ENCODE measurements at places on chromosomes 1 and 21.
A peak's percentile ranks its signal among the peaks of the same experiment; 100 is the strongest.

GRCh38 chr1:185156288-185156853 lies 382 bp downstream of the TRMT1L start:
- no peak for DNase-seq

DNA sequence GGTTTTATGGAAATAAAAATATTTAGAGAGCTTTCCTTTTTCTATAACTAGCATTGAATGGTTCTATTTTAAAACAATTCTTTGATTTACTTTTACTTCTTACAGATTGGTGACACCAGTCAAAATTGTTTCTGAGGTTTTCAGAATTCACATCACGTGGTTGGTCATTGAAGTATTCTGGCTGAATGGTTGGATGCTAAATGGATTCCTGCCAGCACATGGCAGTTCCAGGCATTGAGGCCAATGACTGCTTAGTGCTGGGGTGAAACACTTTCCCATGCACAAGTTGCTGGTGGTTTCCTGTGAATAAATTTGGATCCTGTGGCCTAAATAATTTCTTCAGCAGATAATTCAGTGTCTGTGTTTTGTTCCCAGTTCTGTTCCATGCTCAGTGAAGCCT lies 20.6 kb downstream of the NCAM2 start:
- DNase-seq: peak; percentile 18

DNA sequence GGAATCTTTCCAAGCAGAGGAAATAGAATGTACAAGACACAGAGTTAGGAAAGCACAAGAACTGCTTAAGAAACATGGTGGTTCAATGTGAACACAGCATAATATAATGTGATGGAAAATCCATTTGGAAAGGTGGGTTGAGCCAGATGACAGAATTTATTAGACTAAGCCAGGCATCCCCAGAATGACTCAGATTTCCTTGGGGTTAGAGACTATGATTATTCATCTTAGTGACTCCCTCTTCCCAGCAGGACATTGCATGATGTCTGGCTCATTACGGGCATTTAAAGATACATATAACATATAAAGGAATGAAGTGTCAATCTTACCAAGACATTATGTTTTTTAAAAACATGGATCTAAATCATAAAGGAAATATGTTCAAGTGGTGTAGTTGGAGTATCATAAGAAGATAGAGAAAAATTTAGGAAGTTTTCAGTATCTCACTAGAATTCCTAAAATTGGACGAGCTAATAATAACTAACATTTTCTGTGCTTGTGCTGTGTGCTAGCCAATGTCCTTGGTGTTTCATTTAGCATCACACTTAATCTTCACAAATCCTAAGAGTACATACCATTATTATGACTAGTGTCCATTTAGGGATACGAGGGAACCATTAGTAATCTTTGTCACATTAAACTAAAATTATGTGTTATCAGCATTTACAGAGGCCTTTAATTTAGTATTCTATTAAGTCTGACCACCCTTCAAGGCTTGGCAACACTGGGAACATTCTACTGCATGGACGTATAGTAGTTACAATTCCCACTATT lies 41.0 kb upstream of the ST6GALNAC5 start:
- peak; percentile 70 for DNase-seq

- DNase-seq: peak; percentile 85
These were observed 15.3 kb upstream of the KLHDC8A start for GRCh38 chr1:205371871-205372660.

- DNase-seq: peak; percentile 17
These were observed 59.8 kb downstream of the IL12RB2 start for GRCh38 chr1:67367370-67368045.

DNA sequence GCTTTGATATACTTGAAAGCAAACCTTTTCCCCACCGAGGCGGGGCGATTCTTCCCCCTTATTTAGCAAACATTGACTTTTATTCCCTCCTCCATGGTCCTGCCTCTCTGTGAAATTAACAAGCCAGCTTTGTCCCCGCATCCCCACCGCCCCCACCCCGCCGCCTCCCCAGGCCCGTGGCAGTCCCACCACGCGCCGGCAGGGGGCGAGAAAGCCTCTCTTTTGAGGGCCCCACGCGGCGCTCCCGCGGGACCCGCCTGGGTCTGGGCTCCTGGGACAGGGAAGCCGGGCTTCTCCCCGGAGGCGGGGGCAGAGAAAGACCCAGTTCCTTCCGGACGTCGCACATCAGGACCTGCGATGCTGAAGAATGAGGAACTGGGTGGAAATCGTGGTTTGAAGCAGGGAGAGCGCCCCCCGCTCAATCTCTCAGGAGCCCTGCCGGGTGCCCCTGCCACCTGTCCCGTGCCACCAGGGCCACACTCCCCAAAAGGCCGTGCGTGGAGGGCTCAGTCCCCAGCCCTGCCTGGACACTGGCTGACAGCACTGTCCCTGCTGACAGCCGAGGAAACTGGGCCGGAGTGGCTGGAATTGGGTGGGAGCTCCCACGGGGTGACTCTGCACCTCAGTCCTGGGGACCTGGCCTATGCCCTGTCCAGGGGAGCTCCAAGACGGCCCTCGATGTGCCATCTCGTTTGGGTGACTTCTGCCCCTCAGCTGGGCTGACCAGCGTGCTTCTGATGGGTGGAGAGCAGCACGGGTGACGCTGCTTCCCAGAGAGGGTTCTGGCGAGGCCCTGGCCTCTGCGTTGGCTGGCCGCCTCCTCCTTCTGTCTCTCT lies 8.6 kb upstream of the ACTRT2 start:
- DNase-seq: peak; percentile 3

- DNase-seq: no peak
These were observed 6.4 kb downstream of the ITGB2 start for GRCh38 chr21:44914176-44914874.

GRCh38 chr1:154182344-154183045 lies 9.4 kb downstream of the TPM3 start:
- peak; percentile 76 for DNase-seq

GRCh38 chr21:29786496-29787360 lies 153.1 kb downstream of the GRIK1 start:
- no peak for DNase-seq

- DNase-seq: no peak
These were observed 108.5 kb upstream of the KCNK2 start for GRCh38 chr1:214974002-214974401.

- no peak for DNase-seq
These were observed 22.0 kb downstream of the SLAMF7 start for GRCh38 chr1:160761046-160761445.

GRCh38 chr1:113036639-113037321 lies 36.2 kb upstream of the LRIG2 start:
- no peak for DNase-seq

DNA sequence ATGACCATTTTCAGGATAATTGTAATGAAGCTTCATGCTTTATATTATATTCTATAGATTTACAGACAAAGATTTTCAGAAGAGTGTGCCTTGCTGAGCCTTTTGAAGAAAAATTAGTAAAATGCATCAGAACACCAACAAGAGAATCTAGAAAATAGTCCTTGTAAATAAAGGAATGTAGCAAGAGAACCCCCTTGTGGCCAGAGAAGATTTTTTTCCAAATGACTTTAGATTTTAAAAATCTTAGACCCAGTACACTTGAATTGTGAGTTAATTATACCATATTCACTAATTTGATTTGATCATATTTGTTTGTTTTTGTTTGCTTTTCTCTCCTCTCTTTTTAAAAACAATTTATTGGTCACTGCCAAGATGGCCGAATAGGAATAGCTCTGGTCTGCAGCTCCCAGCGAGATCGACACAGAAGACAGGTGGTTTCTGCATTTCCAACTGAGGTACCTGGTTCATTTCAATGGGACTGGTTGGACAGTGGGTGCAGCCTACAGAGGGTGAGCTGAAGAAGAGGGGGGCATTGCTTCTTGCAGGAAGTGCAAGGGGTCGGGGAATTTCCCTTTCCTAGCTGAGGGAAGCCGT lies 12.8 kb upstream of the IFI44L start:
- DNase-seq: peak; percentile 61

DNA sequence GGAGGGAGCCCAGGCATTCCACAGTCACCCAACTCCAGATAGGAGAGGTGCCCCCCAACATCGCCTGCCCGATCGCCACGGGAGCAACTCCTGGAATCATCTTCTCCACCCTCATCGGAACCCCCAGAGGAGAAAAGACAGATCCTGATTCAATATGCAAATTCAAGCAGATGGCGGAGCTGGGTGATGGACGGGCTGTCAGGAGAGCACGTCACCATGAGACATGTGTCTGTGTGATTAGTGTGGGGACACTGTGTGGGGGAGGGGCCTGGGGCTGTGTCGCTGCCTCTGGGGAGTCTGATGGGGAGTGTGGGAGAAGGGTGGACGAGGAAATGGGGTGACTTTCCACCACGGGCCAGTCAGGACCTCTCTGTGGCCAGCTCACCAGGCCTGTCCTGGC lies 90.2 kb upstream of the CSF3R start:
- DNase-seq: no peak

DNA sequence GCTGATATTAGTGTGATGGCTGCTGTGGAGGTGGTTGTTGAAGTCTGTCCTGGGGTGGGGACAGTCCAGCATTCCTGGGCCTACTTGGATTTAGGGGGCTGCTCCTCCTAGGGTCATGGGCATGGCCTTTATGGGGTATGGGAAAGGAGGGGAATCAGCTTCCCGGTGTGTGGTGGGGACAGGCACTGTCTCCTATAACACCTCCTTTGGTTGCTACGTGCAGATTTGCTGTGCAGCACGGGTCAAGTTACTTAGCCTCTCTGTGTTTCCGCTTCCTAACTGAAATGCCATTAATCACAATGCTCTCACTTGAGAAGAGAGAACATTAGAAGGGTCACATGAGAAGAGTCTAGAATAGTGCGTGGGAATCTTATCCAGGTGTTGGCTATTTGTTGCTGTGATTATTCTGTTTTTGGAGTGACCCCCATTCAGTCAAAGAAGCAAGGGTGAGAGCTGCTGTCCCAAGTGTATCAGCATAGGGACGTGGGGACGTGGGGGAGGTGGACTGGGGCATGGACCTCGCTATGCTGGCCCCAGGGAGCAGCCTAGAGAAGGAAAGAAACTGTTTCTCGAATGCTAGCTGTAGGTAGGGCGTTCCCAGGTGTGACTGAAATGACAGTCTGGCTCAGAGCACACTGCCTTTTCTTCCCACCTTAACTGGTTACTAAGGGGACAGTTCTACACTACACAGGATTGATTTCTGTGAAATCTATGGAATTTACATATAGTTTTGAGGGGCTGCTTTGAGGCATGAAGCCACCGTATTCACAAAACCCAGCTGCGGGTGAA lies 19.9 kb downstream of the SOX13 start:
- DNase-seq: no peak

GRCh38 chr1:200905411-200906052 lies 10.8 kb downstream of the INAVA start:
- peak; percentile 20 for DNase-seq

GRCh38 chr1:205359771-205360565 lies 3.2 kb upstream of the KLHDC8A start:
- no peak for DNase-seq

Measured in astrocyte of the spinal cord (primary cell).